Upper lobe of right lung (tissue), 1 donor: ENCODE measurements at places on chromosomes 7 and 10. TPM values are rescaled to one million over a fixed set of nuclear protein-coding genes. Genes with fewer than 3 reads are reported as not detected.
A peak's percentile ranks its signal among the peaks of the same experiment; 100 is the strongest.

Gene CLRN3
- not detected for total RNA-seq

Gene KCNMA1
- 26.3 TPM for total RNA-seq

Gene PTPRN2
- 4.9 TPM for total RNA-seq

GRCh38 chr10:119669975-119670640 lies 18.9 kb downstream of the BAG3 start:
- H3K36me3 ChIP-seq = peaks cover 55% of the 10 kb centered on the region
- no peak for DNase-seq
- no peaks in the 10 kb centered on the region for H3K27me3 ChIP-seq
- no peak overlapping the region for H3K4me3 ChIP-seq
- no peak overlapping the region for H3K27ac ChIP-seq

GRCh38 chr10:6384031-6384430 lies 181.3 kb downstream of the PFKFB3 start:
- no peaks in the 10 kb centered on the region for H3K36me3 ChIP-seq
- no peaks in the 10 kb centered on the region for H3K27me3 ChIP-seq
- DNase-seq = no peak
- H3K27ac ChIP-seq = peak overlapping the region; percentile 48
- no peak overlapping the region for H3K4me3 ChIP-seq

- no peak overlapping the region for H3K27ac ChIP-seq
- H3K27me3 ChIP-seq = no peaks in the 10 kb centered on the region
- no peak for DNase-seq
Observed at GRCh38 chr10:3844491-3845025, 59.5 kb upstream of the KLF6 start.

DNA sequence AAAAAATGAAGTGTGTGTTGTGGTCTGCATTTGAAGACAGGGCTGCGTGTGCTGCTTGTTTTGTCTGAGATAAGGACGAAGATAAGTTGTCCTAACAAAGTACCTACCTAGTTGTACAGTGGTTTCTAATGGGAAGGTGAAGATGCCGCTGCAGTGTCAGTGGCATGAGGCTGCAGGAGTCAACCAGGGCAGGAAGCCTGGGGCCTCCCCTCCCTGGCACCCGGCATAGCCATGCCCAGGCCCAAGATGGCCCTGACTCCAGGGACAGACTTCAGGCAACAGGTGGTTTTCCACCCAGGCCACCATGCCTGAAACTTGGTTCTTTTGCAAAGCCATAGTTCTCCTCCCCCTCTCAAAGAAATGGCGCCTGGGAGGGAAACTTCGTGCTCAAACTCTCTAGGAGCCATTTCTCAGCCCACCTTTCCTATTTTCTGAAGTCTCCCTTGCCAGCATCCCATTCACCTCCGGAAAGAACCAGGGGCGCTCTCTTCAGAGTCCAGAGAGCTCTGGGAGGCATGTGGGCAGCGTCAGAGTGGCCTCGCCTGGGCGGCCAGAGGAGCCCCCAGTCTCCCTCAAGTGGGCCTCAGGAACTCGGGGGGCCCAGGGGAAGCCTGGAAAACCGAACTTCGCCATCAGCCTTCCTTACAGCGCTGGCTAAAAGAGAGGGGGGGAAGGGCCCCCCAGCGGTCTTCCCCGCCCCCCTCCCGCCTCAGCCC lies 2.1 kb upstream of the KAT6B start:
- H3K4me1 ChIP-seq = peaks cover 46% of the 10 kb centered on the region
- no peak for DNase-seq
- H3K36me3 ChIP-seq = no peaks in the 10 kb centered on the region
- H3K27ac ChIP-seq = peak overlapping the region; percentile 99
